Stomach (tissue), 19 donors: ENCODE measurements at places on chromosomes 5 and 9. TPM values are rescaled to one million over a fixed set of nuclear protein-coding genes. Genes with fewer than 3 reads are reported as not detected.
A peak's percentile ranks its signal among the peaks of the same experiment; 100 is the strongest.

GRCh38 chr5:151240924-151241635 lies 11.9 kb upstream of the GM2A start:
- H3K4me1 ChIP-seq = peaks cover 7% of the 10 kb centered on the region
- H3K36me3 ChIP-seq = no peaks in the 10 kb centered on the region
- H3K27me3 ChIP-seq = no peaks in the 10 kb centered on the region
- no peak overlapping the region for H3K27ac ChIP-seq
- no peak overlapping the region for H3K4me3 ChIP-seq

DNA sequence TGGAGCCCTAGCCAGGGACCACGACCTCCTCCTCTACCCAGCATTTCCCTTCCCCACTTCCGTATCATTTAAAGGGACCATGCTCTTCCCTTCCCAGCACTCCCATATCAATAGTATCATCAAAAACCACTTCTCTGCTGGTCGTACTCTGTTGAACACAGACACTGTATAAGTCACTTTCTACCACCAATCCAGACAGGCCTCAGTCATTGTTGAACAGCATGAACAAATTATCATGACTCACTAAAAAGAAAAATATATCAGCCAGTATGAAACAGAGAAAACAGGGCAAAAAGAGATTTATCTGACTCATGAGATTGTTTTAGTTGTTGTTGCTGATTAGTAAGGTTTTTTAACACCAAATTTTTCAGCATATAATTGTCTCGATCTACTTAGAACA lies 89.8 kb downstream of the CDKN2A start:
- no peak overlapping the region for H3K27ac ChIP-seq
- no peak overlapping the region for H3K4me3 ChIP-seq
- peaks cover 14% of the 10 kb centered on the region for H3K36me3 ChIP-seq
- DNase-seq = no peak
- H3K27me3 ChIP-seq = no peaks in the 10 kb centered on the region

The SCGB3A2 gene
- total RNA-seq = 6.4 TPM

DNA sequence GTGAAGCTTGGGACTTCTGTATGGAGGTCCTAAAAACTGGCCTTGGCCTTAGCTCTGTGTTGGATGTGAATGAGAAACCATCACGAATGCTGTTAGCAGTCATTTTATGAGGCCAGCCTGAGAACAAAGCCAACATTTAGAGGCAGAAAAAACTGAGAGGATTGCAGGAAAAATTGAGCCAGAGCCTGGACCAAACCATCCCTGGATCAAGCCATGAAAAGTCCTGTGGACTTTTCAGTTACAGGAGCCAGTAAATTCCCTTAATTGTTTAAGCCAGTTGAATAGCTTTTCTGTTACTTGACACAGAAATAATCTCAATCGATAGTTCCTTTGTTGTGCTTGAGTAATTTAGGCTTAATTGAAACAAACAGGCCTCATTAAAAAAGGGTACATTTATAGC lies 42.6 kb upstream of the SPATA31D4 start:
- peak; percentile 24 for DNase-seq
- H3K27ac ChIP-seq = no peak overlapping the region
- no peaks in the 10 kb centered on the region for H3K36me3 ChIP-seq
- H3K27me3 ChIP-seq = no peaks in the 10 kb centered on the region

The GALNT12 gene
- total RNA-seq = 60.3 TPM

GRCh38 chr9:121689461-121690157 lies 38.2 kb downstream of the DAB2IP start:
- peaks cover 17% of the 10 kb centered on the region for H3K4me1 ChIP-seq

- peak; percentile 77 for DNase-seq
- peak overlapping the region; percentile 57 for H3K27ac ChIP-seq
- peaks cover 64% of the 10 kb centered on the region for H3K4me1 ChIP-seq
- no peaks in the 10 kb centered on the region for H3K36me3 ChIP-seq
These were observed 19.4 kb upstream of the NOTCH1 start for GRCh38 chr9:136565086-136565714.

- H3K27me3 ChIP-seq = no peaks in the 10 kb centered on the region
- DNase-seq = no peak
- peaks cover 7% of the 10 kb centered on the region for H3K36me3 ChIP-seq
- peak overlapping the region; percentile 99 for H3K27ac ChIP-seq
These were observed 954 bp downstream of the TBCA start for GRCh38 chr5:77774981-77775789.

GRCh38 chr5:172071309-172071875 lies 65.0 kb upstream of the FBXW11 start:
- H3K36me3 ChIP-seq = peaks cover 50% of the 10 kb centered on the region
- no peak for DNase-seq
- H3K4me3 ChIP-seq = no peak overlapping the region
- no peak overlapping the region for H3K27ac ChIP-seq

The FAXDC2 gene
- total RNA-seq = 65.2 TPM

- no peak overlapping the region for H3K4me3 ChIP-seq
- no peak for DNase-seq
- no peak overlapping the region for H3K27ac ChIP-seq
- H3K27me3 ChIP-seq = no peaks in the 10 kb centered on the region
These were observed 274.4 kb upstream of the CLINT1 start for GRCh38 chr5:158133369-158133768.

DNA sequence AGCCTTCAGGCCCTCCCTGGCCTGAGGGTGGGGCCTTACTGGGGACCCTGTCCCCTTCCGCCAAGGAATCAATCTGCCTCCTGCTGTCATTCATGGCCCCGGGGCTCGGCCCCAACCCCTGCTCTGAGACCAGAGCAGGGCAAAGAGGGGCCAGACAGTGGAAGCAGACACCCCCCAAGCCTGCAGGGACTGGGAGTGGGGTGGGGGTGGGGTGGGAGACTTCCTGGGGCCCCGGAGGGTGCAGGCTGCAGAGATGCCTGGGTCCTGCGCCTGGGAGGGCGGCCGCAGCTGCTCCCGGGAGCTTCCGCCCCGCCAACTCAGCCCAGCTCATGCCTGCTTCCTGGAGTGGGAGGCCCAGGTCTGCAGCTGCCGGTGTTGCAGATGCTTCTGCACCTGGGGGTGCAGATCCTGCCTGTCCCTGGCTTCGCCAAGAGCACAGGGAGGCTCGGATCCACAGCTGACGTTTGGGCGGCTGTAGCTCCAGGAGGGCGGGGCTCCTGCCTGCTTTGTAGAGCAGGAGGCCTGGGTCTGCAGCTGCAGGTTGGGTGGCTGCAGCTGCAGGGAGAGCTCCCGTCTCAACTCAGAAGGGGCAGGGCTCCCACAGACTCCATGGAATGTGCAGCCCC lies 6.2 kb downstream of the KIF4B start:
- no peak for DNase-seq
- H3K4me1 ChIP-seq = no peaks in the 10 kb centered on the region
- no peak overlapping the region for H3K4me3 ChIP-seq
- H3K36me3 ChIP-seq = no peaks in the 10 kb centered on the region
- no peak overlapping the region for H3K27ac ChIP-seq
- no peaks in the 10 kb centered on the region for H3K27me3 ChIP-seq
